Activated CD4-positive, alpha-beta T cell treated with anti-CD3 and anti-CD28 coated beads, Interleukin-2, amount 50 U/mL, for 24 hours (primary cell): ENCODE measurements at places on chromosomes 11 and 22.

GRCh38 chr11:86018249-86018648 is 50.6 kb downstream of the PICALM start:
- no peak for DNase-seq

DNA sequence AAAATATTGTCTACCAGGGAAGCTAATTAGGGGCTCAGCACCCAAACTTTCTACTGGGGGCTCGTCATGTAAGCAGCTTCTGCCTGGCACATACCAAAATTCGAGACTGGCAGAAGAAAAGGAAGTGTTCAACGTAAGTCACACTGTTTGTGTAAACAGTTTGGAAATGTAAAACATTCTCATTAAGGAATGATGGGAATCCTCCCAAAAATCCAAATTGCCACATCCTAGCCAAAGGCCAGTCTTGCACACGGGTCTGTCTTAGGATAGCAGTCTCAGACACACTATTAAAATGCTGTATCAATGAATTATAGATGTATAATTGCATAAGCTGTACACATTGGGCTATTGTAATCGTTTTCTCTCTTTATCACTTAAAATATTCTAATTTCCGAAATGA is 28.9 kb downstream of the CUL5 start:
- DNase-seq, result no peak

- DNase-seq, result no peak
Measured at GRCh38 chr11:17476317-17477083, at the start of gene ABCC8. Gene ABCC8 (minus strand): TSS chr11:17476845. CDS start chr11:17476776, 69 bp downstream.

DNA sequence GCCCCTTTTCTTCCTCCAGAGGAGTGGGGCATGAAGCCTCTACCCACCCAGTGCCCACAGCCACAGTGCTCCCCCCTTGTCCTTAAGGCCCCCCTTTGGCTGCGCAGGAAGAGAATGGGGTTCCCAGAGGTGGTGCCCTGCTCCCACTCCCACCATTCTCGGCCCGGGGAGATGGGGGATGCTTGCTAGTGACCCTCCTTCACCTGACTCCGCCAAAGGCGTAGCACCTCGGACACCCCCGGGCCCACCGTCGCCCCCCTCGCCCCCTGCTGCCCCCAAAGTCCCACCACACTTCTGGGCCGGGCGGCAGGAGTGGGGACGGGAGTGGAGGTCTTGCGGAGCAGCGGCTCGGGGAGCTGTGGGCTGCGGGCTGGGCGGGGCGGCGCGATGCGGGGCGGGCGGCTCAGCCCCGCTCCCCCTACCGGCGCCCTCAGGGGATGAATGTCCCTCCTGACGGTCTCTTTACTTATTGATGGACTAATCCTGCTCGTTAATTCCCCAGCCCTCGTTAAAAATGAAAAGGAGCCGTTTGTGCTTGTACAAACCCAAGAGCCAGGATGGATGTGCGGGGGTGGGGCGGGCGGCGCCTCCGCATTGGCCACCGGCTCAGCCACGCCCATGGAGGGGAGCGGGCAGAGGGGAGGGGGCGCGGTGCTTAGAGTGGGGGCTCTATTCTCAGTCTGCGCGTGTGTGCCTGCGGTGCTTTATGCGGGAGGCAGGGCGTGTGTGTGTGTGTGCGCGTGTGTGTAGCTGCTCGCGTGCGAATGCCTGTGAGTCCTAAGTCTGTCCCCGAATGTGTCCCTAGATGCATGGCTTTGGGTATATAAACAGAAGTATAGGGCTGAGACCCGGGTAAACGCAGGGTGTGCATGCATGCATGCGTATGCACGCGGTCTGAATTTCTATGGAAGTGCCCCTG is 25.6 kb downstream of the SYT7 start:
- DNase-seq, result no peak

DNA sequence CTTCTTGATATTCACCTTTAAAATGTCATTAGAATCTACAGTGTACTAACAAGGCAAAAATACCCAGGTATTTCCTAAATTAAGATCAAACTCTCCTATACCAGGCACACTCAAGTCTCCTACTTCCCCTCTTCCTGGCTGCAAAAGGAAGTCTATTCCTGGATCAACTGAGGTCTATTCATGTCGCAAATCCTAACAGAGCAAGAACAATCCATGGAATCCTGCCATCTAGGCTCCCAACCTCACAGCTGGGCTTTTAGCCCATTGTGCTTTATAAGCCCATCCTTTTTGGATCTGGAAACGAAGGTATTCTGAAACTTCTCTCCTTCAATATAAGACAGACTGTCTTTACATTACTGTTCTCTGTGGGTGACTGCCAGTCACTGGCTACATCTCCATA is 161.8 kb downstream of the SOX6 start:
- DNase-seq, result no peak

DNA sequence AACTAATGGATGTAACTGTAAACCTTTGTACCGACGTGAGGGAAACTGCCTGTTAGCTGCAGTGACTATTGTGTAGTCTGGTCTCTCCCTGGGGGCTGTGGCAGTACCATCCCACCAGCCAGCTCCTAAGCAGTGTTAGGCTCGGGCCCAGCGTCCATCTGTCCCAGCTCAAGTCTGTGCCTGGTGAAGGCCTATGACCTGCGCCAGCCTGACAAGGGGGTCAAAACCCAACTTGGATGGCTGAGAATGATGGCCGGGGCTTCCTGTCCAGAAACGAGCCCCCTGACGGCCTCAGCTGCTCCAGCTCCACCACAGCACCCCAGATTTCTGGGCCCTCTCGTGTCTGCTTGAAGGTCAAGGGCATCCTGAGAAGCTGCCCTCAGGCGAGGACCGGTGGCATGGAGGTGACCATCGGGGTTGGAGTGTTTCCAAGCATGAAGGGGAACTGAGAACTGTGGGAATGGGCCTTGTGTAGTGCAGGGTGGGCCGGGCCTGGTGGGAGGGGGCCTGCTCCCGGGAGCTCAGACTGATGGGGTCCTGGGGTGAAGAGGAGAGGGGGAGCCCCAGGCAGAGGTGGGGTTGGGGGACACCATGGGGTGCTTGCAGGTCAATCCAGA is 14.3 kb upstream of the SPI1 start:
- DNase-seq, result no peak

DNA sequence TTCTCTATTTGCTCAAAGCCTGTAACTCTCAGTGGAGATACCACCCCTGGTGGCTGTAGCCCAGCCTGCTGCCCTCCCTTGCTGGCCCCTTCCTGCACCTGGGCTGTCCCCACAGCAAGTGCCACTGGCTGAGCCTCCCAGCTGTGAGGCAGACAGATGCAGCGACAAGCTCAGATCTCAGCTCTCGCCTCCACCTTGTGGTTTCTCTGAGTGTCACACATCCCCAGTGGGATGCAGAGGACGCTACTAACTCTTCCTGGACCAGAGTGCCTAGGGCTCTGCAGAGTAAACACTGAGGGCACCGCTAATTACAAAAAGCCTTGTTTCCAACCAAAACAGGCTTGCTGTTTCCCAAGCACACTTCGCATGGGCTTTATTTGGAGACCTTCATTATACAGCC is 8.9 kb downstream of the YPEL1 start:
- DNase-seq, result peak; percentile 14

GRCh38 chr22:26330971-26331625 is 98.0 kb upstream of the ASPHD2 start:
- peak; percentile 18 for DNase-seq

DNA sequence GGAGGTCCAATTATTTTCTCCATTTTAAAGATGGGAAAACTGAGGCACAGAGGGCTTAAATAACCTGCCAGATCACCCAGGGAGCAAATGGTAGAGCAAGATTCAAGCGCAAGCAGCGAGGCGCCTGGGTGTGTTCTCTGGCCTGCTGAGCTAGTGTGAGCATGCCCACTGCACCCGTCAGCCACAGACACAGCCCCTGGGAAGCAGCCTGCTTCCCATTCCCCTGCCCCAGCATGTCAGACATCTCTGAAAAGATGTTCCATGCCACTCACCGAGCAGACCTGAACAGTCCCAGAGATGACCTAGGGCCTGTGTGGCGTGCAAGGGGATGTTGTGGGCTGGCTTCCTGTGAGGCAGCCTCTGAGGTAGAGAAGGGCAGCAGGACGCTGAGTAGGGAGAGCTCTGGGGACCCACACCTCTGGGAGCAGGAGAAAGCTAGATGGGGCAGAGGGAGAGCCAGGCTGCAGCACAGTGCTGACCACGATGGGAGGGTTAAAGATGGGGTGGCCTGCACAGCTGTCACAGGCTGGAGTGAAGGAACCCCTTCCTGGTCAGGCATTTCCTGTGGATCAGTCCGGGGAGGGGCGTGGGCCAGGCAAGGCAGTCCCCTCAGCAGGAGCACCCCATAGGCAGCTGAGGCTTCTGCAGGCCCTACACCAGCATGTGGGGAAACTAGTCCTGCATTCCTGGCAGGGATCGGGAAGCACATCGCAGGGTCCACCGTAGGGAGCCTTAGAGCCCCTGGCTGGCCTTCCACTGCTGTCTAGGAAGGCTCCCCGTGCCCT is 101.4 kb downstream of the GALNT18 start:
- DNase-seq, result no peak

DNA sequence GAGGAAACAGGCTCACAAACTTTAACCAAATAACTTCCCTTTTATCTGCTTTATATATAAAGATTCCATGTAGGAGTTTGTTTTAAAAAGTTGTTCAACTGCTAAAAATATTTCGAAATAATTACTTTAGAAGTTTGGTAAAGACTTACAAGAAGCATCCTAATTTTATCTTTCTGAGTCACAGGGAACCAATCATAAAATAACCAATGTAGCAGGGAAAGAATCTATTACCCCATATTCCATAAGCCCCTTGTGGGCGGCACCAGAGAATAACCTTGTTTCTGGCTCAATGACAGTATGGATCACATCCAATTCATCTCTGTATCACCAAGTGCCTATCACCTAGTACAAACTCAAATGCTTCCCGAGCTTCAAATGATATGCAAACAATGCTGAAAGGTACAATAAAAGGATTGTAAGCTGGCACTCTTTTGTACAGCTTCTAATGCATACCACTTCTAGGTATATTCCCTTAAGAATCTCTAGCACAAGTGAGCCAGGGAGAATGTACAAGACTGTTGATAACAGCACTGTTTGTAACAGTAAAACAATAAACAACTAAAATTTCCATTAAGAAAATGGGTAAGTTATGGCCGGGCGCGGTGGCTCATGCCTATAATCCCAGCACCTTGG is 158.4 kb downstream of the ATG16L2 start:
- no peak for DNase-seq

- DNase-seq, result no peak
Measured at GRCh38 chr11:75593286-75593915, 31.3 kb downstream of the SERPINH1 start.

DNA sequence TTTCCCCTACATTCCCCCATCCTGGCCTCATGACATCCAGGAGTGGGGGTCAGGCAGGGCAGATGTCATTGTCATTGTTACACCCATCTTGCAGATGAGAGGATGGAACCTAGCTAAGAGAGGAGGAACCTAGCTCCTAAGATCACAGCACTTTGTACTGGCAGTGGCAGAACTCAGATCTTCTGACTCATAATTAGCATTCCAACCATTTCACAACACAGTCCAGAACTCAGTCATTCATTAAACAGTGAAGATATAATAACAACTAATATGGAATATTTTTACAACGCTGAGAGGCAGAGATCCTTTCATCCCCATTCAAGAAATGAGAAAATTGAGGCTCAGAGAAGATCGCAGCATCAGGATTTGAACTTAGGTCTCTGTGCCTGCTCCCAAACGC is 127.8 kb downstream of the CHST1 start:
- no peak for DNase-seq

DNA sequence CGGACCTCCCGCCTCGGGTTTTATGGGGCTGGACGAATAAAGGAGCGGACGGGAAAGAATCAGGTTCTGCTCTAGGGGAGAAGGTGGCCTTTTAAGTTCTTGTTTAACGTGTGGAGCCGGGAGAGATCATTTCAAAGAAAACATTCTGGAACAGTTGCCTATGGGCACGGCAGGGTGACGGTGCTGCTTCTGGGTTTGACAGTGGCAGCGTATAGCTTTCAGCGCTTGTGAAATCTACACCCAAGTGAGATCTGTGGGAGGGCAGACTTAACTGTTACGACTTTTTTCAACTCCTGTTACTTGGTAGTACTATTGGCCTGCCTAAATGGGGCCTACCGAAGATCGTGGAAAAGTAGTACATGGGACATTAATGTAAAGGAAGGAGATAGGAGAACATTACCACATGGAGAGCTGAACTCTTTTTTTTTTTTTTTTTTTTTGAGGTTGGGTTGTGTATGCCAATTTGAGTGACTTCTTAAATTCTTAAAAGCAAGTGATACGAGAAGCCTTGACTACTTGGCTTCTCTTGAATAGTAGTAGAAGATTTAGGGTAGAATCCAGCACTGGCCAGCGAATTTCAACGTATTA is 743 bp downstream of the USP47 start:
- DNase-seq, result peak; percentile 67

DNA sequence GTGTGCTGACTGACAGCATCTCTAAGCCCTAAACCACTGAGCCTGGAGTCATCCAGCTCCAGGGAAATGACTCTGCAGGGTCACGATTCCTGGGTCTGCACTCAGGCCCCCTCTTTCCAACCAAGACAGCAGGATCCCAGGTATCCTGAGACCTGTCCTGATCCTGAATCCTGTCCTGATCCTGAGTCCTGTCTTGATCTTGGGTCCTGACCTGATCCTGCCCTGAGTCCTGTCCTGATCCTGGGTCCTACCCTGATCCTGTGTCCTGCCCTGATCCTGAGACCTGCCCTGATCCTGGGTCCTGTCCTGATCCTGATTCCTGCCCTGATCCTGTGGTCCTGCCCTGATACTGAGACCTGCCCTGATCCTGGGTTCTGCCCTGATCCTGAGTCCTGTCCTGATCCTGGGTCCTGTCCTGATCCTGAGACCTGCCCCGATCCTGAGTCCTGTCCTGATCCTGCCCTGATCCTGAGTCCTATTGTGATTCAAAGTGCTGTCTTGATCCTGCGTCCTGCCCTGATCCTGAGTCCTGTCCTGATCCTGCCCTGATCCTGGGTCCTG is 1.4 kb upstream of the KRTAP5-6 start:
- no peak for DNase-seq

- peak; percentile 83 for DNase-seq
Measured at GRCh38 chr22:19730655-19731360, 7.5 kb downstream of the GP1BB start.

GRCh38 chr11:76659672-76660532 is 10.6 kb downstream of the LRRC32 start:
- no peak for DNase-seq

DNA sequence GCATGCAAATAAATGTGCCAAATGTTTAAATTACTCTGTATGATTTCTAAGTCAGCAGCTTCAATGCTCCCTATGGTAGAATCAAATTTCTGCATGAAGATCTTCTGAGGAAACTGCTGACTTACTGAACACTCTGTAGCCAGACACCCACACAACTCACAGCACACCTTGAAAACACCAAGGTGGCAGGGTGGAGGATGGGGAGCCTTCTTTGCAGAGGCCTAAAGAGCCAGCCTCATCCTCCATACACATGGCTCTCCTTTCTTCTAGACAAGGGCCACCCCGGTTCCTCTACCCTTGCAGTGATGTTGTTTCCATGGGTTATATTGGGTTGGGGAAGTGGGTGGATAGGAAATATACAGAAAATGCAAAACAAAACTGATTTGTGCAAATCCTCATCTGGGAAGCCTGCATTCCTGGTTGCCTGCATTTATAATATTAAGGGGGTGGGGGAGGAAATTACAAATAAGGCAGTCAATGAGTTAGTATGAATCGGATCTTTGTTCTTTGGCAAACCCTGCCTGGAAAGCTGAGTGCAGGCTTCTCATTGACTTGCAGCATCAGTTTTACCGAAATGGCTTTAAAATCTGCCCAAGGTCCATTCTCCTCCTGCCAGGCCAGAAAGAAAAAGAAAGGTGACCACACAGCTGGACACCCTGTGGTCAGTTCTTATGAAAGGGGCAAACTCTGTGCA is 15.8 kb upstream of the ETS1 start:
- no peak for DNase-seq

- DNase-seq, result no peak
Measured at GRCh38 chr22:31442768-31443489, 43.5 kb downstream of the DRG1 start.

- no peak for DNase-seq
Measured at GRCh38 chr11:125075900-125076317, 12.8 kb downstream of the SLC37A2 start.
